ENCODE measurements at places on chromosomes 7 and 10. TPM values are rescaled to one million over a fixed set of nuclear protein-coding genes. Genes with fewer than 3 reads are reported as not detected.

TLX1 gene
- not detected for total RNA-seq

LRWD1 gene
- 21.1 TPM for total RNA-seq

CDHR3 gene
- 3.2 TPM for total RNA-seq

MOGAT3 gene
- total RNA-seq, result not detected

FAM237B gene
- total RNA-seq, result not detected

GPER1 gene
- 2.4 TPM for total RNA-seq

LRRN3 gene
- 9.4 TPM for total RNA-seq

CALHM1 gene
- total RNA-seq, result not detected

C10orf62 gene
- not detected for total RNA-seq
